ENCODE measurements at places on chromosomes 3 and 15.

- no peak for DNase-seq
Observed at GRCh38 chr3:13700362-13700761, 151.4 kb downstream of the FBLN2 start.

DNA sequence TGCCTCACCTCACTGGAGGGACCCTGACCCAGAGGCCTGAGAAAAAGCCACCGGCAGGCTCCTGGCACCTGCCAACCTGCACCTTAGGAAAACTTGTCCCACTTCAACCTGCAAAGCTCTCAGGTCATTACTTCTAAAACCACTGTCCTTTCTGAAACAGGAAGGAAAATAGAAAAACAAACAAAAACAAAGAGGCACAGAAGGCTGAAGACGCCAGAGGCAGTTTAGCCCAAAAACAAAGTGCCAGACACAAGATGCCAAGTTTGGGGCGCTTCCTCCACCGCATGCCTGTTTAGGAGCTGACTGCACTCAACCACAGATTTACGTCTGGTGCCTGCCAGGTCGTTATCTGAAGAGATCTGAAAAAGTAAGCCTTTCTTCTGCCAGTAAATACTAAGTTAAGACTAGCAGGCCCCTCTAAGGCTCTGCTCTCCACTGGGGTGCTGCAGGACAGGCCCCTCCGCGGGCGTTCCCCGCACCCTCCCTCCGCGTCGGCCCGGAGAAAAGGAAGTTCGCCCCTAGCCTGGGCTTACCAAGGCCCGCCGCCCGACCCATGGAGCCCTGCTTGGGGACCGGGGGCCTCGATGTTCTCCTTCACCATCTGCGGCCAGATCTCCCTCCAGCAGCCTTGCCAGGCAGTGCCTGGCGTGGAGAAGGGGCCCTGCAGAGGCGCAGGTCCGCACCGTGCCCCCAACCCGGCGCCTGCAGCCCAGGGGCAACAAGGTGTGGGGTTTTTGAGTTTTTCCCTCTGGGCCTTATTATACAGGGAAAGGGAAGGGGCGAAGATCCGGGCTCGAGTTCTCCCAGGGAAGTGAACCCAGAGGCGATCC is 1.3 kb downstream of the GOLGA8A start:
- peak; percentile 14 for DNase-seq

DNA sequence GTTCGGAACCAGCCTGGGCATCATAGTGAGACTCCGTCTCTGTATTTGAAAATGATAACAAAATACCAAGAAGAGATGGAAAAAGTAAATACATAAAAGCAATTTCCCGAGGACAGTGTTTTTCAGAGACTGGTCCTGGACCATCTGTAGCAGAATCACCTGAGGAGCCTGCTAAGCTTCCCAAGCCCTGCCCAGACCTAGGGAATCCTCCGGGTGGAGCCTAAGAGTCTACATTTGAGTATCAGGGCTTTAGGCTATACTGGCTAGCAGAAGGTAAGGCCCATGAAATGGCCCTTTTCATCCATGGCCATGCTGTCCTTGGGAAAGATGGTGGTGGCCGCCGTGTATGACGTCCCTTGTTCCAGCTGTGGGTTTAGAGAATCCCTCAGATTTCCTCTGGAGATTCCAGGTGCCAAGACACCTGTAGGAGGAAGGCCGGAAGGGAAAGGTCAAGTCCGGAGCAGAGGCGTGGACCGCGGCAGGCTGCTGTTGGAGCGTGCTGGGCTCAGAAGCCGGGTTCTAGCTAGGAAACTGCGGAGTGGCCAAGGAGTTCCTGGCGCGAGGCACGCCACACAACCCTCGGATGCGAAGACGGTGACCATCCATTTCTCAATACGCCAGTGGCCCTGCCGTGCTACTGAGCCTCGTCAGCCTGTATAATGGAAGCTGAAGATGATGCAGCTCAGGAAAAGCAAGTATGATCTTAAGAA is 50.9 kb downstream of the TMEM44 start:
- DNase-seq: no peak

DNA sequence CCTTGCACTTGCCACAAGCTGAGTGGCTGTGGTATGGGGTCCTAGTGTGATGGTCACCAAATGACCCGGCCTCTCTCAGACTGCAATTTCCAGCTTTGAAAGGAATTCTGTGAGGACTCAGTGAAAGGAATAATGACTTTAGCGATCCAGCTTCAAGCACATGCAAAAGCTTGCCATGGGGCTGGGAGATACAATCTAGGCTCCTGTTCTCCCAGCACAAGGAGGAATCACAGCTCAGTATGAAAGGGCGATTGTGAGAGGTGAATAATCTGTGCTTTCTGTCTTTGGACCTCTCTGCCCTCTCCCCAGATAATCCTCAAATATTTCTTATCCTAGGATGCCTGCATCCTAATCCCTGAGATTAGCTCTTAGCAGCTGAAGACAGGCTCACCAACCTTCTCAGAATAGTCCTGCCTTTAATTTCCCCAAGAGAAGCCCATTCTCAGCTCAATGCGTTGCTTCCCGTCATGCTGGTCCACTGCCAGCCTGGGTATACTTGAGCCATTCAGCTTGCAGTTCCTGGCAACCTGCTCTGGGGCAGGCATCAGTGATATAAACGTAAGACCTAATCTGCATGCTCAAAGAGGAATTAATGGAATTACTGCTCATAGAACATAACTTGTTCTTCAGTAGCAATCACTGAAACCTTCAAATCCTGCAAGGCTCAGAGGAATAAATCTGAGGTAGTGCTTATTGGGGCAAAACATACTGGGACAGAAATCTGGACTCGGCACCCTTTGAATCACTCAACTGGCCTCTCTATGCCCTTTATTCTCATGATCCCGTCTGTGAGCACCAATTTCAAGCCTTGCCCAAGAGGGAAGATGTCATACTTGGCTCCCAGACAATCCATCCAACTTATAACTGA is 15.1 kb downstream of the TLNRD1 start:
- no peak for DNase-seq

GRCh38 chr15:62904041-62904910 is 138.3 kb upstream of the TPM1 start:
- DNase-seq: no peak

DNA sequence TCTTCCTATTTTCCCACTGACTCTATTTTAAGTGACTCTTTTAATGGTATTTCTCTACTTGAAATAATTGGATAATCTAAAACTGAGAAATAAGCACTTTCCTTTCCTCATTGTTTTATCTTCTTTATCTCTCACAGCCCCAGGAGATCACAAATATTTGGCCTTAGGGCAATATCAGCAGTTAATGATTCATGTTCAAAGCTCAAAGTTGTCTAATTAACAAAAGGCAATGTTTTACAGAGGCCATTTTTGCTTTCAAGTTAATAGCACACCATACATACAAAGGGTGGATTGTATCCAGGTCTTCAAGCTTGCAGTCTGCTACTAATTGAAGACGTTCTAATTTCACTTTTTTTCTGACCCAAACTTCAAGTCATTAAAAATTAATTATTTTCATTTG is 120.1 kb downstream of the LRRN1 start:
- DNase-seq: no peak

DNA sequence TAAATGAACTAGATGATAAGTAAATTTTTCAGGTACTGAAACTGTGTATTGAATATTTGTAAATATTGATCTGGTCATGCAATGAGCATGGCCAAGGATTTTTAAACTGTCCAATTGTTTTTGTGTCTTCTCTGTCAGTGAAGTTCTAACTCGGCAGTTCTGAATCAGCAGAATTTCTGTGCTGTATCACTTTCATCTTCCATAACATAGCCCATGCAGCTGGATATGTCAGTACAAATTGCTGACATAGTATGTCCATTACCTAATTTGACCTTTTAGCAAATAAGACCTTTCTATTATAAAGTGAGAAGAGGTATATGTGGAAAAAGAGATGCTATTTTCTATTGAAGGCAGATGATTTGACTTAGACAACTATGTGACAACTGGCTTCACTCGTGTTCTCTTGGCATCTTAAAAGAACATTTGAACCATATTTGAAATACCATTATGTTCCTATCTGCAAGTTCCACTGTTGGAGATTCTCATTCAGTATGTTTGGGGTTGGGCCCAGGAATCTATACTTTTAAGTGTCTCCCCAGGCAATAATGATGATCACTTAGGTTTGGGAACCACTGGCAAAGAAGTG is 90.4 kb downstream of the CMSS1 start:
- no peak for DNase-seq

DNA sequence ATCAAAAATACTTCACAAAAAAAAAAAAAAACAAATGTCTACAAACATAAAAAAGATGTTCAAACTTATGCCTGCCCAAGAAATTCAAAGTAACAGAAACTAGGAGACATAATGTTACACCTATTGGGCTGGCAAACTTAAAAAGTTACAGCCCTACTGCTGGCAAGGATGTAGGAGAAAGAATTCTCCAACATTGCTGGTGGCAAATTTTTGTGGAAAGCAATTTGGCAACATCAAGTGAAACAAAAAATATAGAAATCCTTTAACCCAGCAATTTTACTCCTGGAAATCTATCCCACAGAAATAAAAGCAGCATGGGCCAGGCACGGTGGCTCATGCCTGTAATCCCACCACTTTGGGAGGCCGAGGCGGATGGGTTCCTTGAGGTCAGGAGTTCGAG is 73.2 kb downstream of the STAG1 start:
- no peak for DNase-seq

- no peak for DNase-seq
Observed at GRCh38 chr3:155416500-155417118, 123.1 kb upstream of the STRIT1 start.

DNA sequence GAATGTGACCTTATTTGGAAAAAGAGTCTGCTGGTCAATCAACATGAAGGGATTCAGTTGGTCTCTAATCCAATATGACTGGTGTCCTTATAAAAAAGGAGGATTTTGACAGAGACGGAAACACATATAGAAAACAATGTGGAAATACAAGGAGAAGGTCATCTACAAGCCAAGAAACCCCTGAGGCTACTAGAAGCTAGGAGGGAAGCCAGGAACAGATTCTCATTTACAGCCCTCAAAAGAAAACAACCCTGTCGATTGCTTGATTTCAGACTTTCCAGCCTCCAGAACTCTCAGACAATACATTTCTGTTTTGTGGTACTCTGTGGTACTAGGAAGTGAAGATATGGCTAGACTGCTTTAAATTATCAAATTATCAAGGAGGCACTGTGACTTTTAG is 162.9 kb upstream of the IGF1R start:
- no peak for DNase-seq

GRCh38 chr3:149512073-149512782 is 37.7 kb downstream of the TM4SF4 start:
- no peak for DNase-seq

DNA sequence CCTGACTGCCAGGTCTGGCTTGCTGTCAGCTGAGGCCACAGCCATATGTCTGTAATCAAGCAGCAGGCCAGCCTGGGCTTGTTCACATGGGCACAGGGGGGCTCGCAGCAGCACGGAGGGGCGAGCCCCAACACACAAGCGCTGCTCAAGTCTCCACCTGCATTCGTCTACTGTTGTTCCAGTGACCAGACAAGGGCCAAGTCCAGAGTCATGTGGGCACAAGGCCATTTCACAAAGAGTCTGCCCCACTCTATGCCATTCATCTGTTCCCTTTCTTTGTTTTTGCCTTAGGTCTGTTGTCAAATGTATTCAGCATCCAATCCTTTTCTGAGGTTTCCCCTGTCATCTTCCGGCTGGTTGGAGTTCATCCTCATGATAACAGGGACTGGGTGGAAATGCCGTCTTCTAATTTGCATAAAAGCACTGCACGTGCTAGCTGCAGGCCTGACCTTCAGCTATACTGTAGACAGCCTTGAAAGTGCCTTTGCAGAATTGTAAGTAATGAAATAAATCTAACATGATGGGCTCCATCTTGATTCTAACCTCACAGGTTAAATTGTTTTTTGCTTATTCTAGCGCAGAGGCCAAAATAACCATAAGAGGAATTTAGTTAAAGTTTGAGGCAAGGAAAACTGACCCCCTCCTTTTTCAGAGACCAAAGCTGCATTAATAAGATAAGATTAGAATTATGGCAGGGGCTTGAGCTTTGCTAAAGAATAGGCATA is 28.6 kb upstream of the KBTBD12 start:
- DNase-seq: no peak

GRCh38 chr3:120797857-120798256 is 55.3 kb downstream of the GTF2E1 start:
- DNase-seq: no peak

DNA sequence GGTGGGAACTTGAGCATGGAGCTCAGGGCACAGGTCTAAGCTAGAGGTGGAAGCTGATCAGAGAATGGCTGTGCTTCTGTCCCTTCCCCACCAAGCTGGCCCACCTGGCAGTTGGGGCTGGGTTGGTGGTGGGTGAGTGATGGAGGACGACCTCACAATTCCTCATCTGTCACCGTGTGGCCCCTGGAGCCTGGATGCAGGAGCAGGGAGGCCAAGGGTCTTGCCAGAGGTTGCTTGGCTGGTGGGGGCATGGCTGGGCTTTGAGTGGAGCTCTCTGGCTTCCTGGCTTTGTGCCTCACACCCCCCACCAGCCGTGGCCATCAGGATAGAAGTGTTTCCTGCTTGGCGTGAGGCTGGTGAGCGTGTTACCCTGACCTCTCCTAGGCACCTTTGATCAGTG is 36.0 kb downstream of the FBLN2 start:
- no peak for DNase-seq

- no peak for DNase-seq
Observed at GRCh38 chr3:32307591-32307990, 69.1 kb downstream of the CMTM8 start.

DNA sequence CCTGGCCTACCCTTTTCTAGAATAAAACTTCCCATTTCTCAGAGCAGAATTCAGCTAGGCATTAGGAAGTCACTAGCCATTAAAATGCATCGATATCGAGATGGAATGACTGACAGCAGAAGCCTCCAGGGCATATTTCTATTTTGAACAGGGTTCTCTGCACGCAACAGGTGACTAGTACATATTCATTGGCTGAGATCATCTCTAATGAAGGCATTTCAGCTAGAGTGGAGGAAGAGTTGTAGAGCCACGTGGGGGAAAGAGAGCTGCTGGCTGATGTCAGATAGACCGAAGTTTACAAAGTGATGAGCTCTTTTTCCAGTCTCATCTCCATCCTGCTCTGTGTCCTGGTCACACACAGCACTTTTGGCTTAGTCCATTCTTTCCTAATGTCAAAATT is 7.5 kb downstream of the TMEM40 start:
- no peak for DNase-seq

DNA sequence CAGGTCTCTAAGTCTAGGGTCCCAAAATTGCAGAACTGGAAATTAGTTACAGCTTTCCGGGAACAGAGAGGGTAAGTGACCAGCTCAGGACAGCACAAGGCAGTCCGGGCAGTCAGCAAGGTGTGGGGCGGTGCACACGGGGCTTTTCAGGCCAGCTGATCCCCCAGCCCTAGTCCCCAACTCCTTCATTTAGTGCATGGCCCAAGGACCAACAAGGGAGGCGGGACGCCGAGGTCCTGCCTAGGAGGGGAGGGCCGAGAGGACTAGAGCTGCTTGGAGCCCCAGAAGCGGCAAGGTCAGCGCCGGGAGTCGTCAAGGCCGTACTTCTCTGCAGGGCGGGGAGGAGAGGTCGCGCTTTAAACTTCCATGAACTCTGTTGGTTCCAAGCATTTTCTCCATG is 2.0 kb upstream of the PDE8A start:
- no peak for DNase-seq

- no peak for DNase-seq
Observed at GRCh38 chr3:40920041-40920440, 279.3 kb upstream of the CTNNB1 start.

All from germinal center (tissue), 1 donor.